ENCODE measurements at places on chromosomes 16 and 17.

DNA sequence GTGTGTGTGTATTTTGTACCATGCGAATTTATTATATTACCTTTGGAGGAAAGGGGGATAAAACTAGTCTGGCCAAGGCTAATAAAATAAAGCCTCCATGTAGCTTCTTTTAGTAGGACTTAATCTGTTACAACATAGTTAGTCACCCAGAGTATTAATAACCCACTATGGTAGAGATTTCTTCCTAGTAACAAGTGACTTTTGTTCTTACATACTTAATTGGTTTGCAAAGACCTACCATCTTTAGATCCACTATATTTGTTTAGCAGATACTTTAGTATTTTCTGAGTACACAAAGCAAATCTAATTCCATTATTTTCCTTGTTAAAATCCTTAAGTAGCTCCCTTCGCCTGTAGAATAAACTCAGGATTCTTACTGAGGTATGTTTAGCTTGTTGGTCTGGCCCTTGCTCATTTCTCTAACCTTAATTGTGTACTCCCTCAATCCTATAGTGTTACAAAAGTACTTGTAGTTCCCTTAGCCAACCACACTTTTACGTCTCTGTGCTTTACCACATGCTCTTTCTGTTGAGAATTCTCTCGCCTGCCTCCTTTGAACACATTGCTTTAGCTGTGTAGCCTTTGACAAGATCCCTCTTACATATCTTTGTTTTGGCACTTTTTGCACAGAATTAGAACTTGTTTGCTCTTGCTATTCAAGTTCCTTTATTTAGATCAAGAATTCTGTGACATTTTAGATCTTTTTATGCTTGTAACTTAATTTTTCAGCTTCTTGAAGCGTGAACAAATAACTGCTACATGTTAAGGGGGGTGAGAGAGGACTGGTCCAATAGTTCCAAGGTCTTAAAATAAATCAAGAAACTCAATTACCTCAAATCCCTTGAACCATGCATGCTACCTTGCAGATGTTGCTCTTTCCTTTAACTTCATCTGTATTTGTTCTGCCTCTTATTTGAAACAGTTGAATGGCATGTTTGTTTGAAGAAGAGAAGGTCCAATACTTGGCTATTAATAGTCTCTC, 23.8 kb downstream of the CLTC start:
- no peak for DNase-seq

GRCh38 chr17:17363638-17364337, 60.6 kb downstream of the NT5M start:
- no peak for DNase-seq

DNA sequence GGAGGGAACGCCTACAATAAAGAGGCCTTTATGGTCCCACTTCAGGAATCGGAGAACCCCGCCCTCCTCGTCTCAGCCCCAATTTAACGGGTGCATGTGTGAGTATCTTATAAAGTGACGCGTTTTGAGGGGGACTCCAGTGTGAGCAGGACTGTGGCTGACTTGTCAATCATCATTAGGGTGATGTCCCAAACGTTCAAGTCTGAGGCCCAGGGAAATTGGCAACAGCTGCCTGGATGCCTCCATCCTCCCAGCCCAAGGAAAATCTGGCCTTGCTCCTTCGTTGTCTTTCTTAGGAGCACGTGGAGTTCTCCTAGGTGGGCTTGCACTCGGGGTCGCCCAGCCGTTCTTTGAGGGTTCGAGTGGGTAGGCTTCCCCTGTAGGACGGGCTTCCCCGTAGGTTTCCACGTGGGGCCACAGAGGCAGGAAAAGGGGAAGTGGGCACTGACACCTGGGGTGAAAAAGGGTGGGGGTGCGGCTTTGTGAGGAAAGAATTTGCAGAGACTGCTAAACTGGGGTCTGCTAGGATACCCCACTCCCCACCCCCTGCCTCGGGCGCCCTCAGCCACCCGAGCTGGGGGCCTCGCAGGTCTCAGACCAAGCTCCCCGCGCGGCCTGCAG, 561 bp upstream of the HERPUD1 start:
- DNase-seq: no peak

- DNase-seq: no peak
Measured at GRCh38 chr16:81734632-81735434, 44.3 kb upstream of the PLCG2 start.

DNA sequence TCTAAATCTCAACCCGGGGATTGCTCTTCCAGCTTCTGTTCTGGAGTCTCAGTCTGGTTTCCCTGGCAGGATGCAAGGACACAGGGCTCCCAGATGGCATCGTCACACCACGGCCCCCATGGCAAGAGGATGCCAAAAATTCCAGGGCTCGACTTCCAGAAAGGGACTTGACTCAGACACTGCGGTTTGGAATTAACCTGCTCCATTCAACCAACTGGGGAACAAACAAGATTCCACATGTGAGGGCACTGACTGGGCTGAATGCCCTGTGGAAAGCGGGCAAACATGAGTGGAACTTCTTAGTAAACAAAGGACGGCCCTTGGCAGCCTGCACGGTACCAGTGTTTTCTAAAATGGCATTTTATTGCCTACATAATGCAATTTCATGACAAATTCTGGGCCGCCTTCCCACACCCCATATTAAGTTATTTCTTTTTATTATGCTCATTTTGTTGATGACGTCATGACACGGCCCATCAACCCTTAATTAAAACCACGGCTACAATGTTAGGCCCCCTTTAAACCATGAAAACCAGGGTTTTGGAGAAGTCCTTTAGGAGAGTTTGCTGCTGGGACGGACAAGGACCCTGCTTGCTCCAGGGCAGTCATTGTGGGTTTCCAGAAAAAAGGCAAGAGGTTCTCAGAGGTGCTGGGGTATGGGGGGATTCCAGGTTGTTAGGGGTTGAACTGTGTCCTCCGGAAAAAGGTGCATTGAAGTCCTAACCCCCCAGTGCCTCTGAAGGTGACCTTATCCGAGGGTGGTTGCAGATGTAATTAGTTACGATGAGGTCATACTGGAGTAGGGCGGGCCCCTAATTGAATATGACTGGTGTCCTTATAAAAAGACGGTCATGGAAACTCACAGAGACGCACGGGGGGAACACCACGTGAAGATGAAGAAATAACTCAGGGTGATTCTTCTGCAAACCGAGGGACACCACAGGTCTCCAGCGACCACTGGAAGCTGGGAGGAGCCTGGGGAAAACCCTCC, 205.6 kb downstream of the FOXL1 start:
- DNase-seq: no peak

GRCh38 chr16:50183316-50183715, 30.2 kb downstream of the TENT4B start:
- no peak for DNase-seq

DNA sequence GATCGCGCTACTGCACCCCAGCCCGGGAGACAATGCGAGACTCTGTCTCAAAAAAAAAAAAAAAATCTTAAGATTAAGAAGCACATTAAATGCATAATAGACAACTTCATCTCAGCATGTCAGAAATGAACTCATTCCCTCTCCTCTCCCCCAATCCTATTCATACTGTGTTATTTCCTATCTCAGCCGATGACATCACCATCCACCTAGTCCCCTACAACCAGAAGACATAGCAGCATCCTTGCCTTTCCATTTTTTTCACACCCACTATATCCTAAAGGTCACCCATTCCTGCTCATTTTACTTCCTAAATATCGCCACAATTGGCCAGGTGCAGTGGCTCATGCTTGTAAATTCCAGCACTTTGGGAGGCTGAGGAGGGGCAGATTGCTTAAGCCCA, 81.3 kb downstream of the RPGRIP1L start:
- DNase-seq: no peak

DNA sequence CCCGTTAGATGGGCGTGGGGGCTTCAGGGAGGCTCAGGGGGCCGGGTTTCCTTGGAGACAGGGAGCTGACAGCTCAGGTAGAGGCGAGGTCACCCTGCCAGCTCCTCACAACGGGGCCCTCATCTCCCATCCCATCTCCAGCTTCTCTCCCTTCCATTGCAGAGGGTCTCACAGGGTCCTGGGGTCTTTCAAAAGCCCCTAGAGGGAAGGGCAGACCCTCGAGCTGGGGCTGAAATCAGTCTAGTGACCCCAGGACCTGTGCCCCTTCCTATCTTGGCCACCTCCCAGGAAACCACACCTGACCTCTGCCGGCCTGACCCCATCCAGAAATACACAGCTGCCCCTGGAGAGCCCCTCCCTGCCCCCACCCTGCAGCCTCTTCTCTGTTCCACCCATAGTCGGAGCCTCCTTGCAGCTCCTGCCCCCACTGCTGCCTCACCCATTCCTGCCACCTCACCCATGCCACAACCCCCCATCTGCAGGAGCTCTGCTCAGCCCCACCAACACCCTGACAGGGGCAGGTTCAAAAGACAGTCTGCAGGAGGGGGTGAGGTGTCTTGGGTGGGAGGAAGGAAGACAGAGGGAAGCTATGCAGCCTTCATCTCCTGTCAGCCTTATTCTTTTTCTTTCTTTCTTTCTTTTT, 23.4 kb downstream of the PIK3R5 start:
- DNase-seq: no peak

GRCh38 chr17:33798308-33798707, 456.8 kb upstream of the CCL2 start:
- no peak for DNase-seq

DNA sequence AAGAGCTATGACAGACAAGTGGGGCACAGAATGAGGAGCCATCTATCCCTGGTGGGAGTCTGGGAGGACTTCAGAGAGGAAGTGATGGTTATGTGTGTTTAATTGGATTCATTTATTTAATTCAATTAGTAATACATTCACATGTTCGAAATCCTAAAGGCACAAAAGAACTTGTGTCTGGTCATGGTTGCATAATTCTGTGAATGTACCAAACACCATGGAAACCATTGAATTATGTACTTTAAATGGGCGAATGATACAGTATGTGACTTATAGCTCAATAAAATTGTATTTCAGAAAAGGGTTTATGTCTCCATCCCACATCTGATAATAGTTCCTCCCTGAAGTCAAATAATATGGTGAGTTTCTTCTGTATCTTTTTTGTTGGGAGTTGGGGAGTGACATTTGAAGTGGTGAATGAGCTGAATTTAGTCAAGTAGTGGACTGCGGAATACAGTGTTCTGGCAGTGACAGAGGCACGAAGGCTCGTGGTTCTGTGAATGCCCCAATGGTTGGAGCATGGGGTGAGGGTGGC, 19.8 kb upstream of the G6PC1 start:
- no peak for DNase-seq

- no peak for DNase-seq
Measured at GRCh38 chr16:84553873-84554399, 49.5 kb upstream of the MEAK7 start.

GRCh38 chr16:84391151-84392030, 23.1 kb downstream of the ATP2C2 start:
- DNase-seq: no peak

DNA sequence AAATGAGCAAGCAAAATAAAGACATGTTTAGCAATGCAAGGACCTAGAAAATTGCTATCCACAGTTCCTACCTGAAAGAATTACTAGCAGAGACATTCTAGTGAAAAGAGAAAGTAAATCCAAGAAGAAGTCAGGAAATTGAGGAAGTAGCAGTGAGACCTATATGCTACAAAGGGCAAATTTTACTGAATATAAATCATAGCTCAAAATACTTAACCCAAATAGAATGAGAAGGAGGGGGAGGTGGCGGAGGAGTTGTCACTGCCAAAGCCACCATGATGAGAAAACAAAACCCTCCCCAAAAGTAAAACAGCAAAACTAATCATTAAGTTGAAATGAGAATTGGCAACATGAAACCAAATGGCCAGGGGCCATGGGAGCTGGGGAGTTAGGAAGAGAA, 39.3 kb downstream of the PITPNM3 start:
- no peak for DNase-seq

- DNase-seq: no peak
Measured at GRCh38 chr17:69760562-69760961, 314.5 kb upstream of the KCNJ16 start.

GRCh38 chr17:80971704-80972304, 19.8 kb upstream of the CHMP6 start:
- no peak for DNase-seq

DNA sequence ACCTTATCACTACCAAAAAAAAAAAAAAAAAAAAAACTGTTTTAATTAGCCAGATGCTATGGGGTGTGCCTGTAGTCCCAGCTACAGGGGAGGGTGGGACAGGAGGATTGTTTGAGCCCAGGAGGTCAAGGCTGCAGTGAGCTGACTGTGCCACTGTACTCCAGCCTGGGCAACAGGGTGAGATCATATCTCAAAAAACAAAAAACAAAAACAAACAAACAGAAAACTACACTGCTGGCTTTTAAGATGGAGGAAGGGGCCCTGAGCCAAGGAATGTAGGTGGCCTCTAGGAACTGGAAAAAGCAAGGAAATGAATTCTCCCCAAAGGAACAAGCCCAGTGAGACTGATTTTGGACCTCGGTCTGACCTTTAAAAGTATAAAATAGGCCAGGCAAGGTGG, 61.4 kb downstream of the BEAN1 start:
- no peak for DNase-seq

GRCh38 chr17:9729735-9730420, 61.5 kb downstream of the DHRS7C start:
- peak; percentile 69 for DNase-seq

GRCh38 chr16:35182943-35183550, 1723.6 kb downstream of the TP53TG3F start:
- no peak for DNase-seq

GRCh38 chr17:34116306-34116705, 138.8 kb upstream of the CCL2 start:
- no peak for DNase-seq

DNA sequence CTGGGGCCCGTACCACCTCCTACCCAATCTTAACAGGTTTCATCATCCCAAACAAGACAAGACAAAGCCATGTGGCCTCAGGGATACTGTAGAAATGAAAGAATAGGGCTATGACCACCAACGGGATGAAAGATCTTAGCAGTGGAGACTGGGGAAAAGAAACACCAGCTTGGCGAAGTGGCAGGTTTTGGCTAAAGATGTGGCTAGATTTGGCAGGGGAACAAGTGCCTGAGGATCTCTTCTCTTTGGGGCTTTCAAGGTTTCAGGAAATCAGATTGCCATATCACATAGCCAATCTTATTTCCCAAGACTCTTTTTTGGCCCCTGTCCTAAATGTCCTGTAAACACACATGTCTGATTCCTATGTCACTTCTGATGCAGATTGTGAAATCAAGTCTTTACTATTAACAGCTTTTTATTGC, 6.9 kb downstream of the KRT24 start:
- peak; percentile 13 for DNase-seq

GRCh38 chr17:41657176-41657754, 31.4 kb upstream of the EIF1 start:
- no peak for DNase-seq

GRCh38 chr16:89801800-89802199, 14.6 kb downstream of the FANCA start:
- DNase-seq: no peak

- no peak for DNase-seq
Measured at GRCh38 chr17:47291242-47291873, 32.4 kb upstream of the EFCAB13 start.

DNA sequence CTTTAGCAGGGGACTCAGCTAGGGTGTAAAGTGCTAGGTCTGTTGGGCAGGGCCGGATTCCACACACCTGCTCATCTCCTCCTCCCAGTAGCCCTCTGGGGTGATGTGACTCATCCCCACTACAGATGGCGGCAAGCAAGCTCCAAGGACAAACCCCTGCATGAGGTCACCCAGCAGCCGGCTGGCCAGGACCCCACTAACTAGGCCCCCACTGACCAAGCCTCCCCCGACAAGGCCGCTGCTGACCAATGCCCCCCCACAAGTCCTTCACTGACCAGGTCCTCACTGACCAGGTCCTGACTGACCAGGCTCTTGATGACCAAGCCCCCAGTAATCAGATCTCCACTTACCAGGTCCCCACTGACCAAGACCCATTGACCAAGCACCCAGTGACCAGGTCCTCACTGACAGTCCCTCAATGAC, 36.7 kb downstream of the TNFRSF13B start:
- DNase-seq: no peak

- DNase-seq: no peak
Measured at GRCh38 chr17:28033972-28034714, 8.3 kb upstream of the NLK start.

GRCh38 chr17:81492202-81492601, 20.4 kb downstream of the ACTG1 start:
- DNase-seq: no peak

Measured in A549 (cell line).